ENCODE measurements at places on chromosomes 2 and 18.

GRCh38 chr2:27290549-27290948 lies 8.3 kb downstream of the TRIM54 start:
- DNase-seq: no peak

GRCh38 chr2:143175438-143175837 lies 46.2 kb downstream of the ARHGAP15 start:
- DNase-seq: no peak

DNA sequence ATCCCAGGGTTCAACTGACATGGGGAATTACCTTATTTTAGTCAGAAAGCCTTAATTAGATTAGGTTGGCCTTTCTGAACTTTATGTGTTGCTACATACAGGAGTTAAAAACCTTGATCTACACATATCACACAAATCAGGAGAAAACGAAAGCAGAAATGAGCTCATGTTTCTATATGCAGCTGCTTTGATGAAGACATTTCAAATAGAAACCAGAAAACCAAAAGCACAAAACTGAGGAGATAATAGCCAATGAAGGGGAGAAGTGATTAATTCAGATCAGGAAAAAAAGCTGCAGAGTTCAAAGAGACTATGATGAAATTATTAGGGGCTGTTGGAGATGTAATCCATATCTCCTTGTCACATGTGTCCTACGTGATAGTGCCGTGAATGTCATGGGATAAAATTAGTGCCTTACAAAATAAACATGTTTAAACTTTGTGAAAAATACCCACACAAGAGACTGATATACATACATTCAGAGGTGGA lies 255.0 kb downstream of the CAMKMT start:
- no peak for DNase-seq

DNA sequence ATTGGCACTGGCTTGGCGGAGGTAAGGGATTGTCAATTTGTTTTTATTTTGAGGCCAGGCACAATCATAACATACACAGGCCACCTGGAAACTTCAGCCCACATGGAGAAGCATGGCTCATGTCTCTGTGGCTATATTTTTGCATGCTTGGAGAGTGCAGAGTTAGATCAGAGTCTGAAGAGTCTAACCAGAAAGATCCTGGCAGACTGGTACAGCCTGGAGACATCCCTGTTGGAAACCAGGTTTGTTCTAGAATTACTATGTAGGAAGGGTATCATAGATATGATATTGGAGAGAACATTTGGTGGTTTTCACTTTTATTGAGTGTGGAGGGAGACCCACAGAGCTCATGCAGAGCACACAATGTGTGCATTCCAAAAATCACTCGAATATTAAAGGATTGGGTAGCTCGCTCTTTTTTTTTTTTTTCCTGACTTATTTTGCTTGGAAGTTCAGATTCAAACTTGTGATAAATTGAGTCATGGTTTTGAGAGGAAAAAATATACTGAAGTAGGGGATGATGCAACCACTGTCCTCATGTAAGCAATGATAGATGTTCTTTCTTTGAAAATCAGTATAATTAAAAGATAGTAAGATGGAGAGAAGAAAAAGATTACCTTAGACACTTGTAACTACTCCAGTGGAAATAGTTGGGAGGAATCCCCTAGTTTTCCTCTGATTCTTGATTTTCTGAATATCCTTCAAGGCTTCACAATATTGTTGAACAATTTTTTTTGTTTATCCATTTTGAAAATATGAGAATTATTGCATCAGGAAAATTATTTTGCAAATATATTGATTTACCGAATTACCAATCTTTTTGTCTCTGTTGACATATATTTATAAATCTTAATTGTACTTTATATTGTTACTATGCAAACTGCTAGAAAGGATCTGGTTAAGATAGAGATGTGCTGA lies 185.7 kb upstream of the ZEB2 start:
- no peak for DNase-seq

DNA sequence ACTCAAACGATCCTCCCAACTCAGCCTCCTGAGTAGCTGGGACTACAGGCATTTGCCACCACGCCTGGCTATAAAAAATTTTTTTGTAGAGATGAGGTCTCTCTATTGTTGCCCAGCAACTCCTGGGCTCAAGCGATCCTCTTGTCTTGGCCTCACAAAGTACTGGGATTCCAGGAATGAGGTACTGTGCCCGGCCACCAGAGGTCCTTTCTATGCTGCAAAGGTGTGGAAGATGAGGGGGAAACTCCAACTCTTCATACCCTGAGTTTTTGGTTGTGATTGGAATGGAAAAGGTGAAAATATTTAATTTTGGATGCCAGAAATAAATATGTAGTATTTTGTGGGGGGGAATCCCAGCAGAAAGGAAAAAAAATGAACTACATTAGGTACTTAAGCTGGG lies 36.0 kb downstream of the MRPL33 start:
- DNase-seq: no peak

DNA sequence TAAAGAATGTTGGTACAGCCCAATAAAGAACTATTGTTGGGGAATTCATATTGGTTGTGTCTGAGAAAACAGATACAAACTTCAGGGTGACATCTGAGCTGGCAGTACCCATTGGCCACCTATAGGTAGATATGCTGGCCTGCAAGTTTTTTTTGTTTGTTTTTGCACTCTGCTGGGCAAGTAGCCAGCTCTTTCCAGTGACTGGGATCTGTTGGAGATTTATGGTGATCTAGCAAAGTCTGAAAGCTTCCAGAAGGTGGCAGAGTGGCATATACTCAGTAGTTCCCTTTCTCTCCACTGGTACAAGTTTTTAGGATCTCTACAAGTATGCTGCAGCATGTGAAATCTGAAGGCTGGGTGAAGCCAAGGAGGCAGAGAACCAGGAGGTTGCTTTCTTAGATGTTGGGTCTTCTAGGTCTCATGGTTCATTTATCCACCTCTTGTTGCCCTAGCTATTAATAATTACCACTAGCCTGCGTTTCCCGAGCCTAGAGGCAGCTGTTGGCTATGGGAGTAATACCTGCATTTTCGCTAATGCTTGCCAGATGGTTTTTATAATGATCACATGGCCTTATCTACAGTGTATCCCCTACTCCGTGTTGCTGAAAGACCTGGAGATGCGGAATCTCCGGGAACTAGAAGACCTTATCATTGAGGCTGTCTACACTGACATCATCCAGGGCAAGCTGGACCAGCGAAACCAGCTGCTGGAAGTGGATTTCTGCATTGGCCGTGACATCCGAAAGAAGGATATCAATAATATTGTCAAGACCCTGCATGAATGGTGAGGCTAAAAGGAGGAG lies 9.5 kb downstream of the COPS7B start:
- DNase-seq: no peak

GRCh38 chr2:85911097-85911496 lies 22.3 kb upstream of the ST3GAL5 start:
- DNase-seq: no peak

- no peak for DNase-seq
Measured at GRCh38 chr2:185436787-185437372, 301.7 kb upstream of the FSIP2 start.

GRCh38 chr2:69975853-69976462 lies 14.5 kb upstream of the ASPRV1 start:
- DNase-seq: no peak

GRCh38 chr2:152632736-152633135 lies 84.5 kb downstream of the PRPF40A start:
- DNase-seq: no peak

DNA sequence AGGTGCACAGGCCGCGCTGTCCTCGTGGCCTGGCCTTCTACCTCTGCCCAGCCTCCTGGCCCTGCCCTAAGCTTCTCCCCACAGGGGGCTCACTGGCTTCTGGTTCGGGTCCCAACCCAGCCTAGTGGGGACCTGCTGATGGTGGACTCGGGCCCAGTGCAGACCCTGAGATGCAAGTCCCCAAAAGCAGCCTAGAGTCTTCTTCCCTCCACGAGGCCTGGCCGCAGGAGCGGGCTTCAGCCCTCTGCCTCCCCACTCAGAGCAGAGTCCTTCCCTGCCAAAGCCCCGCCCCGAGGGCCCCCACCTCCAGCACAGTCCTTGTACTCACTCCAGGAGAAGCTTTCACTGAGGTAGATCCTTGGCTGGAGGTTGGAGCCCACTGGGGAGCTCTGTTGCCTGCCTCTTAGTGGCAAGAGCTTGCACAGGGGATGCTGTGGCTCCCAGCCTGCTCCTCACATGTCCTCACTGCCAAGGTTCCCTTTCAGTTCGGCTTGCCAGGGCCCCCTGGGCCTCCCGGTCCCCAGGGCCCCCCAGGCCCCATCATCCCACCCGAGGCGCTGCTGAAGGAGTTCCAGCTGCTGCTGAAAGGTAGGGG lies 3.6 kb downstream of the ERFE start:
- DNase-seq: no peak

- DNase-seq: no peak
Measured at GRCh38 chr2:237535385-237536082, 30.8 kb upstream of the PRLH start.

- DNase-seq: no peak
Measured at GRCh38 chr2:204145791-204146190, 209.2 kb downstream of the ICOS start.

DNA sequence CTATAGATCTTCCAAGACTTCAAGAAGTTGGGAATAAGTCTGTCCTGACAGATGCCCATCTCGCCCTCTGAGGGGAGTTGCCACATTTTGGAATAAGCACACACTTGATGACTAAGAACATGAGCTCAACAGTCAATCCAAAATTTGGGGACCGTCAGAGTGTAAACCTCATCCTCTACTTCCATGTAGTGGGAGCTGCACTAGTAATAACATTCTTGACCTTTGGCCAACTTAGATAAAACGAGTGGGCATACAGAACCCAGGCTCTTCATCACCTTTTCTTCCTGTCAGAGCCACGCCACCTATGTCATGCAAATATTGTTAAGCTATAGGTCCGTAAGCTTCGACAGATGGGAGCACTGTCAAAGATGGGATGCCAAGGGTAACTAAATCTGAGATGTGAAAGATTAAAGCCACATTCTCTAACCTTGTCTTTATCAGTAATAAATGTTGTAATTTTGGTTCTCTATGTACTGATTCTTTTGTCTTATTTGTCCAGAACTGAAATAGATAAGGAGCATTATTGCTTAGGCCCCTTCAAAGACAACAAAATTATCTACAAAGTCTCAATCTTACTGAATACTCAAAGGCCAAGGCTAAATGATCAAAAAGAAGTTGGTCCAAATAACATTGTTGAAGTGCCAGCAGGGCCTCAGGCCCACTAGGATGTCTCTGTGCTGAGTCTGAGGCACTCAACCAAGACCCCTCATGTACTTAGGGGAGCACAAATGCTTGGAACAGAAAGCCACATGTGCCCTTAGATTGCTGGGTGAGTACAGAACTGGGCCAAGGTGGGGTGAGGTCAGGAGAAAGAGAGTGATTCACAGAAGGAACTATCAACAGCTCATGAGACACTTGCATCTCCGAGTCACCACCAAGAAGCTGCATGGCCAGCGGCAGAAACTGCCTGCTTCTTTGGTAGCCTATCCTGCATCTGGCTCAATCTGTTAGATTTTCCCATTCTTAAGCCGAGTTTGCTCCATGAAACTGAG lies 15.0 kb downstream of the CDH2 start:
- DNase-seq: no peak

- DNase-seq: no peak
Measured at GRCh38 chr2:233822781-233823730, 31.3 kb downstream of the HJURP start.

DNA sequence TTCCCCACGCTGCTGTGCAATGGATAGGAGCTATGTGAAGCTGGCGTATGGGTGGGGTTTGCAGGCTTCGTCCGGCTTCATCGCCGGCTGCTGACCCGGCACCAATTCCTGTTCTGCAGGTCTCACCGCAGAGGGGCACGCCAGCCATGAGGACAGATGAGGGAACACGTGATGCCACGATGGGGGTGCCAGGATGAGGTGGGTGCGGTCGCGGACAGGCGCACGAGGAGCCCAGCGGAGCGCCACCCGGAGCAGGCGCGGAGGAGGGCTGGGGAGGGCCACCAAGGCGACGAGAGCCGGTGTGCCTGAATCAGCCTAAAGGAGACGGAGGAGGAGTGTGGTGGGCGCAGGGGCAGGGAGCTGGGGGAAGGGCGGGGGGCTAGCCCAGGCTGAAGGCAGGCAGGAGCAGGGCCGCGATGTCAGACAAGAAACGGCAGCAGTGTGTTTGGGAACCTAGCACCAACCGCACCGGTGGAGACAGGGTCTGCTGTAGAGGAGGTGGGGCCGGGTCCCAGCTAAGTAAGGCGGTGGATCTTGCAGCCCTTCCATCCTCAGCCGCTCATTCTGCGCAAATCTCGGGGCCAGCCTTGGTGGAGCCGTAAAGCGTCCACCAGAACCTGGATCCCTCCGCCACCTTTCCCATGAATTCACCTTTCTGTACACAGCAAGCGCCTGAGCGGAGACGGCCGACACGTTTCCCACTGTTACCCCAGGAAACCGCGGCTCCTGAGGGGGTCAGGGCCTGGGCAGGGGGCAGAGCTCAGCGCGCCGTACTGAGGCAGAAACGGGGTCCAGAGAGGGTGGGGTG lies 17.0 kb upstream of the CD8A start:
- DNase-seq: no peak

GRCh38 chr2:222504719-222505118 lies 80.4 kb downstream of the SGPP2 start:
- no peak for DNase-seq
